ENCODE measurements at places on chromosomes 4 and X.

DNA sequence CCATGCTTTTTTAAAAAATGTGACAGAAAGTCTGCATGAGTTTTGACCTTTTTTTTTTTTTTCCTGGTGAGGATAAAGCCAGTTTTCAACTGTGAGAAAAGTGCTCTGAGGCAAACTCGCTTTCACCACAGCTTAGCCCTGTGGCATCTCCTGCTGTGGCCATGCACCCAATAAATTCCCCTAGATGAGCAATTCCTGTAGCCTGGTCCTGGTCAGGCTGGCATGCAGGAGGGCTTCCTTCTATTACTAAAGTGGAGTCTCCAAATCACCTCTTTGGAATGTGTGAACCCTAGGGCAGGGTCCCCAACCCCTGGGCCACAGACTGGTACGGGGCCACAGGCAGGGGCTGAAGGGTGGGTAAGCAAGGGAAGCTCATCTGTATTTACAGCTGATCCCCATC lies 265.4 kb downstream of the RAPGEF2 start:
- H3K4me3 ChIP-seq = no peak overlapping the region
- DNase-seq = no peak
- no peaks in the 10 kb centered on the region for H3K4me1 ChIP-seq
- H3K36me3 ChIP-seq = no peaks in the 10 kb centered on the region
- H3K27me3 ChIP-seq = no peaks in the 10 kb centered on the region

GRCh38 chrX:23662853-23663252 lies 4.4 kb upstream of the PRDX4 start:
- no peak overlapping the region for H3K27ac ChIP-seq
- DNase-seq = no peak
- H3K4me1 ChIP-seq = no peaks in the 10 kb centered on the region
- peaks cover 14% of the 10 kb centered on the region for H3K36me3 ChIP-seq

- no peaks in the 10 kb centered on the region for H3K36me3 ChIP-seq
- H3K27me3 ChIP-seq = no peaks in the 10 kb centered on the region
- peak; percentile 7 for DNase-seq
- H3K27ac ChIP-seq = peak overlapping the region; percentile 53
- peaks cover 10% of the 10 kb centered on the region for H3K4me1 ChIP-seq
Measured at GRCh38 chr4:167100120-167100519, 134.2 kb downstream of the SPOCK3 start.

DNA sequence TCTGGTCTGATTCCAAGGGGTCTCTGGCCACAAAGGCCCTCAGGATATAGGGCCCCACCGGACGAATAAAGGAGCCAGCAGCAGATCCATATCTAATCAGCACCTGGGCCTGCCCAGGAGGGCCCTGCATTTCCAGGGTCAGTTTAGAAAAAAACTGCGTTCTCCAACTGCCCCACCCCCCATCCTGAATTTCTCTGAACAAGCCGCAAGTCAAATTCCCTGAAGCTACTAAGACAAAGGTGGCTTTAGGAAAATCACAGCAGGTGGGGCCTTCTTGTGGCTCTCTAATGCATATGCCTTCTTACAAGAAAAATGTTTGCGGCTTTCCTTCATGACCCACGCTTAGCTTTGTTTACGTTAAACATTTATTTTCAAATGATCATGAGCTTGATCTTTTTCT lies 76.6 kb downstream of the MBNL3 start:
- no peak overlapping the region for H3K27ac ChIP-seq
- no peak overlapping the region for H3K4me3 ChIP-seq
- no peaks in the 10 kb centered on the region for H3K36me3 ChIP-seq
- H3K27me3 ChIP-seq = no peaks in the 10 kb centered on the region
